Right renal pelvis (tissue), 4 donors: ENCODE measurements at places on chromosomes 16 and 17.

DNA sequence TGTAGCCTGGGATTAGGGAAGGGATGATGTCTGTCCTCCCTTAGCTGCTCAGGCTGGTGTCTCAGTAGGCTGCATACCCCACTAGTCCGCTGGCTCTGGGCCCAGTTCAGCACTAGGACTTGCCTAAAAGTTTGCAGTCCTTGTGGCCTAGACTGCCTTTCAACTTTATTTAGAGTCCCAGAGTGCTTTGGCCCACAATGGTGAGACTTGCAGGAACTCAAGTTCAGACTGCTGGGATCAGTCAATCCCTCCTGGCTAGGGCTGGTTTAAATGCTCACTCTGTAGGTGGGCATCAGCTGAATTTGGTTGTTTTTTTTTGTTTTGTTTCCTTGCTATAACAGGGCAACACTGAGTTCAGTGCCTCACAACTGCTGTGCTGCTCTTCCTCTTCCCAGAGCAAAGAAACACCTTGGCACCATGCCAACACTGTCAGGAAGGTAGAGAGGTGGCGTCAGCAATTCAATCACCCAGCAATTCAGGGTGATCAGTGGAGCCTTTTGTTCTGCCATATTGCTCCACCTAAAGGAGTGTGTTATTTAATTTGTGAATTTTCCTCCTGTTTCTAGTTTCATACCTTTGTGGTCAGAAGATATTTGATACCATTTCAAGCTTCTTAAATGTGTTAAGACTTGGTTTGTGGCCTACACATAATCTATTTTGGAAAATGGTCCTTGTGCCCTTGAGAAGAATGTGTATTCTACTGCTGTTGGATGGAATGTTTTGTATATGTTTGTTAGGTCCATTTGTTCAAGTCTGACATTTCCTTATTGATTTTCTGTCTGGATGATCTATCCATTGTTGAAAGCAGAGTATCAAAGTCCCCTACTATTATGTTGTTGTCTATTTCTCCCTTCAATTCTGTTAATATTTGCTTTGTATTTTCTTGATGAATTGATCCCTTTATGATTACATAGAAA lies 284.0 kb upstream of the PMFBP1 start:
- no peak for DNase-seq

GRCh38 chr17:15649861-15650421 lies 30.4 kb upstream of the FBXW10B start:
- DNase-seq = no peak

DNA sequence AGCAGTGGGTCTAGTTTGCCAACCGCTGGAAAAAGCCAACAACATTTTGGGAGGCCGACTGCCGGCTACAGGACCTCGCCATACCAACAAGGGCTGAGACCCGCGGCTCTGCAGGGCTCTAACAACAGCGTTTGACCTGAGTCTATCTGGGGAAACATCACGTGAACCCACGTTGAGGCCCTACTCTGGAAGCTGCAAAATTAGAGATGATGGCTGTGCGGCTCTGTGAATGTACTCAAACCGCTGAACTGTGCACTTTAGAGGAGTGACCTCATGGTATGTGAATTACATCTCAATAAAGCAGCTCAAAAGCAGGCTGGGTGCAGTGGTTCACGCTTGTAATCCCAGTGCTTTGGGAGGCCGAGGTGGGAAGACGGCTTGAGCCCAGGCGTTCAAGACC lies 10.1 kb upstream of the CEP295NL start:
- no peak for DNase-seq

DNA sequence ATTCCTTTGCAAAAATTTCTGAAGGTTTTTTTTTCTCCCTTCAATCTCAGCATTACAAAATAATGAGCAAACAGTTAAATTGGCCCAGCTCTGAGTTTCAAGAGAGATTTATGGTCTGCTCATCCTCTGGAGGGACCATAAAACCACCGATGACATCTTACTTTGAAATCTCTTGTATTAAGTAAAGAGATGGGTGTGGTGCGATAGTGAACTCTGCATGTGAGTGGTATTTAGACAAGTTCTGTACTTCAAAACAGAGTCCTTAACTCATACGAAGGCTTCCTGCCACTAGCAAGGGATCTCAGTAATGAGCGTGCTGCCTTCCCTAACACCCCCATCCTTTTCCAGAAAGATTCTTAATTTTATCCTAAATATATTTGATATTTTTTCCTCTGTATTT lies 2.1 kb downstream of the FAM20A start:
- DNase-seq = no peak

DNA sequence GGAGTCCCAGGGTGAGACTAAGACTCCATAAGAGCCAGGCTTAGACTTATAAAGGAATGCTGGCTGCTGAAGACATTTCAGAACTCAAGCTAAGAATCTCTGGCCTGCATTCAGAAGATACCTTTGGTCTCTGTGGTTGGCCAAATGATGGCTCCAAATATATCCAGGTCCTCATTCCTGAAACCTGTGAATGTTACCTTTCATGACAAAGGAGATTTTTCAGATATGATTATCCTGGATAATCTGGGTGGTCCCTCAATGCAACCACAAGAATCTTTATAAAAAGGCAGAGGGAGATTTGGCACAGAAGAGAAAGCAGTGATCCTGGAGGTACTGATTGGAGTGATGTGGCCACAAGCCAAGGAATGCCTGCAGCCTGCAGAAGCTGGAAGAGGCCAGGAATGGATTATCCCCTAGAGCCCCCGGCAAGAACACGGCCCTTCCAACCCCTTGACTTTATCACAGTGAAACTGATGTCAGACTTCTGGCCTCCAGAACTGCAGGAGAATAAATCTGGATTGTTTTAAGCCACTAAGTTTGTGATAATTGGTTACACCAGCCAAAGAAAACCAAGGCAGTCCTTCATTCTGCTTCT lies 253.3 kb downstream of the SLC39A11 start:
- DNase-seq = no peak

GRCh38 chr17:41367426-41368075 lies 2.1 kb downstream of the KRT33B start:
- no peak for DNase-seq

DNA sequence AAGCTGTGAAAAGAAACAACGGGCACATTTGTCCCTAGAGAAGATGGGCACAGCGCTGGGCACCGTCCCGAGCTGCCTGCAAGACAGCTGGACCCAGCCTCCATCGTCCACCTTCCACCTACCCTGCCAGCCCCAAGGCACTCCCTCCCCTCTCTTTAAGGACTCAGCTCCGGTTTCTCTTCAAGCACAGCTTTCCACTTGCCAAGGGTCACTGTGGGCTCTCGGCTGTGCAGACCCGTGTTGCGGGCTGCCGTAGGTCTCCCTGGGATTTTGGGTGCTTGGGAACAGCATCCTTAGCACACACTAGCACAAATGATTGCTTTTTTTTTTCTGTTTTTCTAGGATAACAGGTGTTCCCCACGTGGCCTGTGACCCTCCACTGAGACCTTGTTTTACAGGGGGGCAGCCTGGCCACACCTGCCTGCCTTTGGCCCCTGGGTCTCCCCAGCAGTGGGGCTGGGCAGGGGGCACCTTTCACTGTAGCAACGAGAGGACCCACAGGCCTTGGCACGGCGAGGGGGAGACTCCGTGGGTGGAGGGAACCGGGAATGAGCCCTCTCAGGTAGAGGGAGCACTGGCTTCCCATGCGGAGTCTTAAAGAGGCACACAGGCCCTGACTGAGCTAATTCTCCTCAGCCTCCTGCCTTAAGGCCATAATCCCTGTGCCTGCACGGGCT lies 1.4 kb downstream of the CHMP6 start:
- no peak for DNase-seq

- DNase-seq = no peak
These were observed 53.5 kb upstream of the PABPN1L start for GRCh38 chr16:88919936-88920335.

DNA sequence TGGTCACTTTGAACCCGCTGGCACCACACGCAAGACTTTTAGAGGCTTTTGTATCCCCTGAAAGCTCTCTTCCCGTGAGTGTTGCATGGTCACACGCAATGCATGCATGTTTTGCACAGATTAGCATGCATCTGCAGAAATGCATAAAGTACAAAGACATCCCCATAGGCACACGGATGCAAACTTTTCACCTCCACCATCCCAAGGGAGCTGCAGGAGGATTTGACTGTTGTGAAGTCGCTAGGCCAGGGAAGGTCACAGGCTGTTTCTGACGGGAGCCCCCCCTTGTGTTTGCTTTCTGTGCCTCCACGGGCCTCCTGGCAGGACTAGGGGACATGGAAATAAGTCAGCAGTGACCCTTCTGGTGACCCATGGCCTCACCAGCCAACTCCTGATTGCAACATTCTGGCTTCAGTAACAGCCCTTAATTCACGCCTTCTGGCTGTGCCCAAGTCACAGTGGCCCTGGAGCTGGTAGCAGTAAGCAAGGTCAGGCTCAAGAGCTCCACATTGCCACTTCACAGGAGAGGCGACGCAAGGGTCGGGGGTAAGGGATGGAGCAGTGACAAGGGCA lies 45.1 kb downstream of the SOX9 start:
- DNase-seq = no peak

DNA sequence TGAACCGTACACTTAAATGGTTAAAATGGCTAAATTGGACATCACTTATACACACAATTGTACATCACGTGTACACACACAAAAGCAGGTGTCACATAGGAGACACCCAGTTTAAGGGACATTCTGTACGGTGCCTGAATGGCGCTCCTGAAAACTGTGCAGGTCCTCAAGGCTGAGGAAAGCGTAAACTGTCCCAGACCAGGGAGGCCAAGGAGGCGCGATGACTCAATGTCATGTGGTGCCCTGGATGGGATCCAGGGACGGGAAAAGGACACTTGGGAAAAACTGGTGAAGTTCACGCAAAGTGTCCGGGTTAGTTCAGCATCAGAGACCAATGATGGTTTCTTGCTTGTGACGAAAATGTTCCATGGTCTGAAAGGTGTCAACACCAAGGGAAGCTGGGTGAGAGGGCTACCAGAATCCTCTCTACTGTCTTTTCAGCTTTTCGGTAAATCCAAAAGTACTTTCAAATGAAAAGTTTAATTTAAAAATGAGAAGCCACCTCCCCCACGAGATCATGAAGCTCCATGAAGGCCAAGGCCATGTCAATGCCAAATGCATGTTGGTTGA lies 112.2 kb downstream of the CMIP start:
- DNase-seq = no peak

GRCh38 chr17:79930062-79930876 lies 91.0 kb upstream of the CBX4 start:
- DNase-seq = no peak

DNA sequence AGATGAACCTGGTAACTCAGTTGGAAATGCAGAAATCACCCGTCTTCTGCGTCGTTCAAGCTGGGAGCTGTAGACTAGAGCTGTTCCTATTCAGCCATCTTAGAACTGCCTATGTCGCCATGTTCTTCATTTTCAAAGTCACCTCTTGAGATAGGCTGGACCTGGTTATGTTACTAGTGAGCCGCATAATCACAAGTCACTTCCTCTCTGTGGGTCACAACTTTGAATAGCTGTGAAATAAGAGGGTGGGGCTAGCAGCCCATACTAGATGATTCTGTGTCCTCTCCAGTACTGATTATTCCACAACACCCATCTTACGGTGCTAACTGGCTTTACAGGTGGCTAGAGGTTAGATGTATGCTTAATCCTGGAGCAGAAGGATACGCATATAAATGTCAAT lies 74.2 kb downstream of the VPS53 start:
- no peak for DNase-seq

GRCh38 chr16:10852286-10852685 lies 24.7 kb upstream of the CIITA start:
- DNase-seq = no peak

DNA sequence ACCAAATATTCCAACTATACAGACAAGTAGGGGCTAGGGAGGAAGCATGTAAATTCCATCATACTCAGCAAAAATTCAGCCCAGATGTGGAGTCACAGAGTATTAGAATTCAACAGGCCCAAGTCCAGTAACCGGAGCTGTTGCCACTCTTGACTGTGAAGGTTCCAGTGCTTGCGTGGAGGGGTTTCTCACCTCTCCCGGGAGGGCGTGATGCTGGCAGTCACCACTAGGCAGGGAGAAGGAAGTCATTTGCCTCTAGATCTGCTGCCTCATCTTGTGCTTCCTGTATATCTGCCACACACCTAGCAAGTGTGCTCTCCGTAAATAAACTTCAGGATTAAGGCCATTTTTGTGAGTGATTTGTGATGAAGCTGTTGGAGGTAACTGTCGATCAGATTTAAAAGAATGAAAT lies 1.0 kb upstream of the CKLF start:
- no peak for DNase-seq

- DNase-seq = no peak
These were observed 28.7 kb downstream of the SOX8 start for GRCh38 chr16:1010251-1010650.

DNA sequence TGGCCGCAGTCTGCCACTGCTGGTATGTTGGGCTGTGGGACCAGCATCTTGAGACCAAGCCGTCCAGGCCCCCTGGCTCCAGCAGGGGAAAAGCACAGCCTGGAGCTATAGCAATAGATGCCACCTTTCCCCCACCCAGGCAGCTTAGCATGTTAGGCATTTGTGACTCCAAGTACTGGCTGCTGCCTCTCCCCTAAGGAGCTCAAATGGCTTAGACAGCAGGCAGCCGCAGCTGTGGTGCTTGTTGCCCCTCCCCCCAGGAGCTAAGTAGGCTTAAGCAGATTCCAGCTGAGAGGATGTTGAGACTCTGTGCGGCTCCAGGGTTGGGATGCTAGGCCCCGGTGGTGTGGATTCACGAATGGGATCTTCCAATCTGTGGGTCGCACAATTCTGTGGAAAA lies 88.8 kb upstream of the ANKFN1 start:
- no peak for DNase-seq

GRCh38 chr17:65271296-65271695 lies 134.1 kb downstream of the RGS9 start:
- no peak for DNase-seq

GRCh38 chr17:81514739-81515529 lies 2.3 kb upstream of the ACTG1 start:
- no peak for DNase-seq

DNA sequence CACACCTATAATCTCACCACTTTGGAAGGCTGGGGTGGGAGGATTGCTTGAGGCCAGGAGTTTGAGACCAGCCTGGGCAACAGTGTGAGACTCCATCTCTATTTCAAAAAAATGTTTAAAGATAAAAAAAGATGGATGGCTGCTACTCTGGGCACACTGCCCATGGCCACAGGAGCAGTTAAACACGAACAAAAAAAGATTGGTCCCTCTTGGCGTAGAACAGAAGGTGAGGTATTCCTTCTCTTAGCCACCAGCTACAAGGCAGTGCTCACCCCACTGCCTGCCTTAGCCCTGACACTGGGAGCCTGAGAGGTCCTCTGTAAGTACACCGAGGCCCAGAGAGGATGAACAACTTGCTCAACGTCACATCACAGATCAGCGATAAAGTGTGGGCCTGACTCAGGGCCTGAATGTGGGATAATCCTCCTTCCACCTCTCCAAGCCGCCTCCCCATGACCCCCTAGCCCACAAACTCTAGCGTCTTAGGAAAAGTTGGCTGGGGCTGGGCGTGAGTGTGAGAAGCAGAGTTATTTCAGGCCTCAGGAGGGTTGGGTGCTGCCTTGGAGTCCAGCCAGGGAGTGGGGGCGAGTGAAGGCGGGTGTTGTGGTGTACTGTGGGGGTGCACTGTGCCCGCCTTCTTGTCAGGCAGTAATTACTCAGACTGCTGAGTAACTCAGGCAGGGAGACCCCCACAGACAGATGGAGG lies 2.3 kb upstream of the DPH1 start:
- DNase-seq = no peak
